ENCODE measurements at places on chromosomes 12 and 14.

GRCh38 chr14:73312687-73313086 lies 75.4 kb downstream of the PAPLN start:
- DNase-seq: no peak

- DNase-seq: no peak
These were observed 64.7 kb downstream of the GPR65 start for GRCh38 chr14:88069677-88070076.

- no peak for DNase-seq
These were observed 78.0 kb upstream of the IFNG-AS1 start for GRCh38 chr12:67911275-67911600.

- DNase-seq: no peak
These were observed 1012.0 kb downstream of the FLRT2 start for GRCh38 chr14:86541972-86542371.

- DNase-seq: no peak
These were observed 608.4 kb downstream of the LRFN5 start for GRCh38 chr14:42214981-42215491.

DNA sequence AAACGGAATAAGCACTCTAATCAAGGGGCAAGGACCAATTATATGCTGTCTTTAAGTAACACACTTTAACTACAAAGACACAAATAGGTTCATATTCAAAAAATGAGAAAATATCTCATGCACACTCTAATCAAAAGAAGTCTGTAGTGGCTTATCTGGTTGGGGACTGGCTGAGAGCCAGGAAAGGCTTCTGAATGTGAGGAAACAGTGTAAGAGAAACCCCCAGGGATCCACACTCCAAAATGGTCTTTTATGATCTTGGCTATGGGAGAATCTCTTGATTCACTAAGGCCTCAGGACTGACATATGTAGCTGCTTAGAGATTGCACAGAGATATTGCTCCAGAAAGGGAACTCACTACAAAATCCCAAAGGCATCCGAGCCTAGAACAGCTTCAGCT lies 10.3 kb downstream of the CTSG start:
- DNase-seq: no peak

GRCh38 chr12:43028826-43029225 lies 439.3 kb upstream of the PRICKLE1 start:
- no peak for DNase-seq

DNA sequence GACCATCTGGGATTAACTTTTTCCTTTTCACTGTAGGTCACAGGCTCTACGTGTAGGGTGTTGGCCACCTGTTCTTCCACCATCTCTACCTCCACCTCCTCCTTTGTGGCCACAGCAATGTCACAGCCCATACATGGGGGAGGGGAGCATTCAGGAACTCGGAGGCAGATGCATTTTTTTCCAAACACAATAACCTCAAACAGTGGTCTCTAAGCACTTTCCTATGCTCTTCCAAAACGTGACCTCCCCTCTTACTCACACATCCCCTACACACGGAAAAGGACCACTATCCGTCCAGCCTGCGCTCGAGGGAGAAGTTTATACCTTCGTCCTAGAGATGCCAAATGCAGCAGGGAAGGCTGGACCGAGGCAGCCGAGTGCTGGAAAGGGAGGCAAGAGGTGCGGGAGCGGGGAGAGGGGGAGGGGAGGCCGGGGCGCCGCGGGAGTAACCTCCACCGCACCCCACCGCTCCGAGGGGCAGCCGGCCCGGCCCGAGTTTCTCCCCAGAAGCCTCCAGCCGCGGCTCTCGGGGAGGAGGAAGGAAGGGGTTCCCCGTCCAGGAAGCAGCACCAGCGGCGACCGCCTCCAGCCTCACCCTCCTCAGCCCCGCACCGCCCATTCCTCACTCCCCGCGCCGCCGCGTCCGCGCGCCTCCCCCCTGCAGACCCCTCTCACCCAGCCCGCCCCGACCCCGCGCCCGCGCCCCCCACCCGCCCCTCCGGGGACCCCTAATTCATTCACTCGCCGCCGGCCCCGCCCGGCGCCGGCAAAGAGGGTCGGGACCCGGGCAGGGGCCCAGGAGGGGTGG lies 594 bp downstream of the KRAS start:
- peak; percentile 40 for DNase-seq

GRCh38 chr14:52363961-52364360 lies 49.8 kb downstream of the PTGER2 start:
- DNase-seq: no peak

DNA sequence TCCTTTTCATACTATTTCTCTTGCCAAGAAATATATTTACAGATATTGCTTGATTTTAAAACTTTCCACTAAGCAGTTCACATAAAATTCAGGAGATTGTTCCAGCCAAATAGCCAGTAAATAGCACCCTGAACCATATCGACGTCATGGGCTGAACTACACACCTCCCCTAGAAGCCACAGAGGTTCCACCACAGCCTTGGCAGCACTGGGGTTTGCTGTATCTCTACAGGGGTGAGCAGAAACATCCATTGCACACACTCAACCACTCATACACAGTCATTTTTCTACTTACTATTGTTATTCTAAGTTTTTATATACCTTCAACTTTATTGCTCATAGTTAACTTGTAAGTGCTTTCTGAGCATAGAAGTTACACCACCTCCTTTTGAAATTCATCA lies 8.1 kb upstream of the EIF2S3B start:
- DNase-seq: no peak

- DNase-seq: no peak
These were observed 228.8 kb upstream of the RGS6 start for GRCh38 chr14:71703477-71703876.

DNA sequence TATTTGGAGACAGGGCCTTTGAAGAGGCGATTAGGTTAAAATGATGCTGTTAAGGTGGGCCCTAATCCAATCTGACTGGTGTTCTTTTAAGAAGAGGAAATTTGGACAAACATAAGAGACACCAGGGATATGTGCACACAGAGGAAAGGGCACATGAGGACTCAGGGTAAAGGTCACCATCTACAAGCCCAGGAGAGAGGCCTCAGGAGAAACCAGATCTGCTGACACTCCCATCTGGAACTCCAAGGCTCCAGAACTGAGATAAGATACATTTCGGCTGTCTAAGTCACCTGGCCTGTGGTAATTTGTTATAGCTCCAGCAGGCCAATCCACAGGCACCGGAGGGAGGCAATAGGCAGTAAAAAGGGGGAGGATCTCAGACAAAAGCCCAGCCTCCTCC lies 48.6 kb downstream of the KICS2 start:
- no peak for DNase-seq

GRCh38 chr14:26525085-26525484 lies 72.7 kb downstream of the NOVA1 start:
- DNase-seq: no peak
